Stimulated activated naive B cell treated with anti-CD40 and anti-IgM and Interleukin-4, amounts not matched to agents 10 μg/mL and 1 μg/mL and 100 μg/mL, for 72 hours (primary cell): ENCODE measurements at places on chromosomes 2 and 18.
A peak's percentile ranks its signal among the peaks of the same experiment; 100 is the strongest.

GRCh38 chr2:137912371-137912770, 51.9 kb upstream of the HNMT start:
- no peak for DNase-seq

DNA sequence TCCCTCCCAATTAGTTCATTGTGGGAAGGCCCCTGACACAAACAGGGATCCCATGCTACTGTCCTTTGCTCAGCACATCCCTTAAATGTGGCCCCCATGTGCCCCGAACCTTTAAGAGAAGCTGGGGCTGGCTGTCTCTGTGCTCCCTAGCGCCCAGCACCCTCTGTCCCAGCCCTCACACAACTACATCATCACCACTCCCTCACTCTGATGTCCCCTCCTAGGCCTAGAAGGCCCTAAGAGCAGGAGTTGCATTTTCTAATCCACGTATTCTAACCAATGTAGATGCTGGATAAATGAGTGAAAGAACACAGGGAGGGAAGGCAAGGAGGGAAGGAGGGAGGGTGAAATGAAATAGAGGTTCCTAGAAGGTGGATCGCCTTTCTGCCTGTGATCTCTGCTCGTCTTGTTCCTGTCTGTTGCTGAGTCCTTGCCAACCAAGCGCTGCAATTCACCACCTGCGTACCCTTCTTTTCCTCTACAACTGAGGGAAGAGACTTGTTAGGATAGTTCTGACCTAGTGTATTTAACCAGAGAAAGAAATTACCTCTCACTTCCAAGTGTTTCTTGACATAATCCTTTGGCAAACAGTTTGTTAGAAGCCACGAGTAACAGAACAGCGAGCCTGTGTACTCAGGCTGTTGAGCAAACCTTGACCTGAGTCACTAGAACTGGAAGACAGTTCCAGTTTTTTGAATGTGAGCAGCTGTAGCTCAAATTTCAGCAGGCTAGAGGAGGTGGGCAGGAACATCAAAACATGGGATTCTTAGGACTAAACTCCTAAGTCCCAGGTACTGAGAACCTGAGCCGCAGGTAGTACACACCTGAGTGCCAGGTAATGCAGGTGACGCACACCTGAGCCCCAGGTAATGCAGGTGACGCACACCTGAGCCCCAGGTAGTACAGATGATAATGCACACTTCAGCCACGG, 181.5 kb upstream of the ID2 start:
- no peak for DNase-seq

DNA sequence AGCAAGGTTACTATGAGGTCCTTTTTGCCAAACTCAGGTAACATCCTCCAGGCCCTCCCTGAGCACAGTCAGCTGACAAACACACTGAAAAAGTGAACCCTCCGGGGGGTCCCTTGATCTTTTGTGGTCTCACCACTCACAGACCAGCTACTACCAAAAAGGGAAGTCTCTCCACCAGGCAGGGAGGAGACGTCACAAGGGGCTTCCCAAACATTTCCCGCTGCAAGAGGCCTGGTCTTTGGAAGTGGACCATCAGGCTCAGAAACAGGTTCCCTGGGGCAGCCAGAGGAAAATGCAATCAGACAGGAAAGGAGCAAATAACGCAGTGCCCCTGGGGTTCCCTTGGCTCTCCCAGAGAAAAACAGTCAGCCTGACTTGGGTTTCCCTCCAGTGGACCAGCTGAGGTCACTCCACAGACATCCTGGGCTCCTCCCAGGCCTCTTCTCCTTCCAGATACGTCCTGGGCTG, 38.7 kb upstream of the POMC start:
- peak; percentile 71 for DNase-seq

GRCh38 chr2:131036696-131037397, 56.4 kb downstream of the FAM168B start:
- DNase-seq: no peak

DNA sequence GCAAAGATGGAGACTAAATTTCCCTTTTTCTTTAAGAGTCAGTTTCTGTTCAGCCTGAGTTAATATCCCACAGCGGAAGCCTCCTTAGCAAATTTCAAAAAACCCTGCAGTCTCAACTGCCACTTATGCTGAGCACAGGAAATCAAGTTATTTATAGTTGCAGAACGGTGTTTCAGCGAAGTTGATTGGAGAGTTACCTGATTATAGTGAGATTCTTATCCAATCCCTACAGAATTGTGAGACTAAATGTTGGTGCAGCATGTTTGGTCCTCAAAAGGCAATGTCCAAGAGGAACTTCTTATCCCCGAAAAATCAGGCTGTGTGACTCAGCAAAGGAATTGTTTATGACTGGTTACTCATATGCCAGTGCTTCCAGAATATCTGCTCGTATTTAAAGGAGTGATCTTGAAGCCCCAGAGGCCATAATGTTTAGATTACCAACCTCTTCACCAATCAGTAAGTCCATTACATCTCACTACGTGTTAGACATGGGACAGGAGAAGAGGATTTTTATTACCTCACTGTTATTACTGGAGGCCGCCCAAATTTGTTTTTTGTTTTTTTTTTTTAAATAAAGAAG, 67.9 kb downstream of the LRRFIP1 start:
- no peak for DNase-seq

DNA sequence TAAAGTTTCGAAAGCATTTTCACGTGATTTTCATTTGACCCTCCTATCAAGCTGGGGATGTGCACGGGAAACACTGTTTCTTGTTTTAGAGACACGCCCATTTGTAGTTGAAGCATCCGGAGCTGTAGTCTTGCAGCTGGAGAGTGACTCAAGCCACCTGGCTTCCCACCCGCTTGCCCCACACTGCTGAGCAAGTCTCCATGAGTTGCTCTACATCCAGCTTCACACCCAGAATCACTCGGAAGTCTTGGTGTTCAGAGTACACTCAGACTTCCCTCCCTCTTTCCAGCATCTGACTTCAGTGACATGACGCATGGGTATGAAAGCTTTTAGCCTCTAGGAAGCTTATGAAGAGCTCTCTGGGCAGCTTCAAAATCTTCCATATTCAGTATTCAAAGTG, 262.4 kb downstream of the NBAS start:
- no peak for DNase-seq

DNA sequence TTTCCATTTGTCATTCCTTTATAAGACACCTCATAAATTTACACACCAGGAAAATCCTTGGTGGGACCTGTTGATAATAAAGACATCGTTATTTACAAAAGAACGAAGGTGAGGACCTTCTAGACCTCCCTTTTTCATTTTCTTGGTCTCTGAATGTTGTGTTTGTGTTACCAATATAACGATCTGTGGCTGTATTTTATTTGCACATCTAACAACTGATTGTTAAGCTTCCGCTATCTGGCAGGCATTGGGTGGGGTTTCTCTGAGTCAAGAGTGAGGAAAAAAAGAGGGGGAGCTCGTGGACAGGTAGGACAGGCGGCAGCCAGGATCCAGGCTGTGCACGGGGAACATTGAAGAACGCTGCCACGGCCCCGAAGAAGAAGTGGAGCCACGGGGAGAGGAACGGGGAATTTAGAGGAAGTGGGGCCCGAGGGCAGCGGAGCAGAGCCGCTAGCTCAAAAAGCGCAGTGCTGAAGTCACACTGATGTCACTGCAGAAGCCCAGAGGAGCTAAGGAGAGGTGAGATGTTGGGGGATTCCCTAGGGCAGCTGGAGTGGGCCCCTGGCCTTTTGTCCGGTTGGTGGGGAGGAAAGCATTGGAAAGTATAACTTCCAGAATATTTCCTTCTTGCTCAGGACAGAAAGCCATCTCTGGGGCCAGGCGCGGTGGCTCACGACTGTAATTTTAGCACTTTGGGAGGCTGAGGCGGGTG, 20.9 kb upstream of the DNMT3A start:
- DNase-seq: peak; percentile 87

GRCh38 chr18:58572181-58572580, 56.7 kb downstream of the ALPK2 start:
- DNase-seq: no peak

GRCh38 chr2:96500385-96501066, 4.6 kb downstream of the NEURL3 start:
- no peak for DNase-seq

GRCh38 chr2:164558450-164558849, 62.8 kb downstream of the GRB14 start:
- no peak for DNase-seq

DNA sequence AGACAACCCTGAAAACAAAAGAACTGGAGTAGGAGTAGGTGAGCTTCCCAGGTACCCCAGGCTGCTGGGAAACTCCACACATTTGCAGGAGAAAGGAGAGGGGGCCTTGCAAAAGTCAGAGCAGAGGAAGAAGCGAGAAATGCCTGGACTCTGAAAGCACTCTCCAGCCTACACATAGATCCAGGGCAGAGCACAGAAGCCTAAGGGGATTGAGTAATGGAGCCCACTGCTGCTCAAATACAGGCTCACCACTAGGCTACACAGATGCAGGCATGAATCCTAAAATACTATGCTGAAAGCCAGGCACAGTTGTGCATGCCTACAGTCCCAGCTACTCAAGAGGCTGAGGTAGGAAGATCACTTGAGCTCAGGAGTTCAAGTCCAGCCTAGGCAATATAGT, 33.4 kb downstream of the OSBPL1A start:
- no peak for DNase-seq

DNA sequence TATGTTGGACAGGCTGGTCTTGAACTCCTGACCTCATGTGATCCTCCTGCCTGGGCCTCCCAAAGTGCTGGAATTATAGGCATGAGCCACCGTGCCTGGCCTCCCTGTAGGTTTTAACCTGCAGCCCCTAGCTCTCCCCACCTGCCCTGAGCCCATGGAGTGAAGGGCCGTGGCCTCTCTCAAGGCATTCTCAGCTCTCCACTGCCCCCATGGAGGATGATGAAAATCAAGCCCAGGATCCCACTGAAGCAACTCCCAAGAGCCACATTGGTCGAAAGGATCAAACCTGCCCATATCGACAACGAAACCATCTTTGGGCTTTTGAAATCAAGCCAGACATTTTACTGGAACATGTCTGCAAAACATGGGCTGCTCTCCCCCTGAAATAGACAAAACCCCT, 22.4 kb upstream of the CREG2 start:
- DNase-seq: no peak

- DNase-seq: no peak
Measured at GRCh38 chr2:4507661-4508060, 804.3 kb downstream of the DCDC2C start.

GRCh38 chr2:146547236-146547635, 1297.6 kb upstream of the ACVR2A start:
- DNase-seq: no peak

DNA sequence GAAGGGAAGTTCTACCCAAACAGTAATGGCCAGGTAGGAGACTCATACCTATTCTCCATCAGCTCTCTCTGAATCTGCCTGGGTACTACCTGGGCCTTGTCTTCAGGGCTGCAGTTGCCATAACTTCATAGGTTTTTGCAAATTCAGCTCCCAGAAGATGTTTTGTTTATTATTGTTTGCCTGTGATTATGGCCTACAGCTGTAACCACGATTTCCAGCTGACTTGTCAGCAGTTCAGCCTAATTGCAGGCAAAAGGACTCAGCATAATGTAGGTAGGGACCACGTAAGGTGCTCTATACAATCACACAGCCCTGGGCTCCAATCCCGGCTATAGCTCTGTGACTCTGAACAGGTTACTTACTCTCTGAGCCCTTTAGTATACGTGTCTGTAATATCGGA, 187.0 kb upstream of the FN1 start:
- DNase-seq: no peak

DNA sequence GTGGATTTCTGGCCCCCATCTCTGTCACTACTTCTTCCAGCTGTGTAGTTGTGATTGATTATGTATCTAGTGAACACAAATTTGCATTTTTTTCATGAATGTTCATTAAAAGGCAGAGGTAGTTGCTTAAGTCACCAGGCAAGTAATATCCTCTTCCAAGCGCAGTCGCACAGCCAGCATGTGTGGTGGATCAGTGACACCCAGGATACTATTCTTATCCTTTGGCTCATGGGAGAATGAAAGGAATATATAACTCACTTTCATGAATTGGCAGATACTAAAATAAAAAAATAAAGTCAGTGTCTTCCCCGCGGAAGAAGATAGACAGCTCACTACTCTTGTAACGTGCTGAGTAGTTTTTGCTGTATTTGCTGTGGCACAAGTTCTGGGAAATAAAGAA, 387.8 kb downstream of the CDH7 start:
- DNase-seq: no peak

DNA sequence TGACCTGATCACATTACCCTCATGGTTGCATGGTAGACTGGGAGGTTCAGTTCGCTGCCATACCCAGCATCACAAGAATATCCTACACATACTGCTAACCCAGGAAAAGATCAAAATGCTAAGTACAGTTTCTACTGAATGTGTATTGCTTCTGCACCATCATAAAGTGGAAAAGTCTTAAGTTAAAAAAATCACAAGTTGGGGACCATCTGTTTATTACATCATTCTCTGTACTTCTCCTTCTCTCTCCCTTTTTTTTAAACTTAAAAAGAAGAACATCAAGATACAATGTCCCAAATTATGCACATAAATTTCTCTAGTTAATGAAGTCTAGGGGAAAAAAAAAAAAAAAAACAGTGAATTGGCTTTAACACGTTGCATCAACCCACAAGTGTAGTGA, 43.3 kb downstream of the NBAS start:
- DNase-seq: no peak

GRCh38 chr2:176260689-176261088, 8.6 kb upstream of the MTX2 start:
- no peak for DNase-seq

DNA sequence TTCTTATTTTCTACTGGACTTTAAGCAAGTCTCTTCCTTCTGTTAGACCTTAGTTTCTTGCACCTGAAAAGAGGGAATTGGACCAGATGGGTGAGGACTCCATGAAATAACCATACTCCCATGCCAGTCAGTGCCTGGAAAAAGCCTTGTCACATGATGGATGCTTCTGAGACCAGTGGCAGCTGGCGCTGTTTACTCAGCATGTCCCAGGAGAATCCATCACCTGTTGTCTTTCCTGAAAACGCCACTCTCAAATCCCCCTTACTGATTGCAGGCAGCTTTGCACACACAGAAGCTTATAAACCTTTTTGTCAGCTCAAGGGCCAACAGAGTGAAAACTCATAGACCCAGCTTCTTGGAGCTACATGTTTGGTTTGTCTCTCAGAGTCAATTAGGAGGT, 117.6 kb downstream of the POLE4 start:
- no peak for DNase-seq

DNA sequence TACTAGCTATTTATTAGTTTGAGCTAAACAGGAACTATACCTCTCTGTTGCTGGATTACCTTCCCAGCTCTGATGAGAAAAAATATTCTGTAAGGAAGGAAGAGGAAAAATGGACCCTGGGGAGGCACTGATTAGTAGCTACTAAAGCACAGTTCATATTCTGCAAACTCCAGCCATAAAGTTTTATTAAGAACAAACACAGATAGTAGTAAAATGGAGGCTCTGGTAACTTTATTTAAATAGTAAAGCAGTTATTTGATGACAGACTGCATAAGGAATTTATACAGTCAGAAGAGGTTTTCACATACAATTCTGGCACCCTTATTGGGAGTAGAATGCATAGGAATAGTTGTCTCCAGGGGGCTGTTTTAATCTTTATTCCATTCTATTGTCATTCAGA, 84.1 kb downstream of the XIRP2 start:
- DNase-seq: no peak

DNA sequence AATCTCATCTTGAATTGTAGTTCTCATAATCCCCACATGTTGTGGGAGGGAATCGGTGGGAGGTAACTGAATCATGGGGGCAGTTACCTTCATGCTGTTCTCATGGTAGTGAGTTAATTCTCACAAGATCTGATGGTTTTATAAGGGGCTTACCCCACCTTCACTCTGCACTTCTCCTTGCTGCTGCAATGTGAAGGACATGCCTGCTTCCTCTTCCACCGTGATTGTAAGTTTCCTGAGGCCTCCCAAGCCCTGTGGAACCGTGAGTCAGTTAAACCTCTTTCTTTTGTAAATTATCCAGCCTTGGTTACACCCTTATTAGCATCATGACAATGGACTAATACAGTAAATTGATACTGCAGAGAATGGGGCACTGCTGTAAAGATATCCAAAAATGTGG, 57.9 kb downstream of the SCN7A start:
- DNase-seq: no peak
